Activated CD4-positive, CD25-positive, alpha-beta regulatory T cell treated with anti-CD3 and anti-CD28 coated beads, Interleukin-2, amount 50 U/mL, for 16 hours (primary cell): ENCODE measurements at places on chromosomes 16 and 17.

DNA sequence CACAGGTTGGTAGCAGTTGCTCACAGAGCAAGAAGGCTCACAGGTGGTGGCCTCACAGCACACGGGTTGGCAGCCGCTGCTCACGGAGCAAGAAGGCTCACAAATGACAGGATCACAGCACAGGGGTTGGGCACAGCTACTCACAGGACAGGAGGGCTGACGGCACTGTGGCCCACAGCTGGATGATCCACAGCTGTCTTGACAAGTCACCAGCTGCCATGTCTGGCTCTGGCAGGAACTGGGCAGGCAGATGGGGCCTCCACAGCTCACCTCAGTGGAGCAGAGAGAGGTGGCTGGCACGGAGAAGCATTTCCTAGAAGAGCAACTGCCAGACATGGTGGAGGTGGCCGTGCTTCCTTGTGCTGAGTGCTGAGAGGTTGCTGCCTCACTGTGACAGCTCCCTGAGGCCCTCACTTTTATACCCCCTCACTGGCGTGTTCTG is at the start of gene KRTAP16-1:
KRTAP16-1 (minus strand) TSS at position 392 of the 442 bp plus-strand sequence; CDS start at position 336, 56 bp downstream.
- DNase-seq, result peak; percentile 11

DNA sequence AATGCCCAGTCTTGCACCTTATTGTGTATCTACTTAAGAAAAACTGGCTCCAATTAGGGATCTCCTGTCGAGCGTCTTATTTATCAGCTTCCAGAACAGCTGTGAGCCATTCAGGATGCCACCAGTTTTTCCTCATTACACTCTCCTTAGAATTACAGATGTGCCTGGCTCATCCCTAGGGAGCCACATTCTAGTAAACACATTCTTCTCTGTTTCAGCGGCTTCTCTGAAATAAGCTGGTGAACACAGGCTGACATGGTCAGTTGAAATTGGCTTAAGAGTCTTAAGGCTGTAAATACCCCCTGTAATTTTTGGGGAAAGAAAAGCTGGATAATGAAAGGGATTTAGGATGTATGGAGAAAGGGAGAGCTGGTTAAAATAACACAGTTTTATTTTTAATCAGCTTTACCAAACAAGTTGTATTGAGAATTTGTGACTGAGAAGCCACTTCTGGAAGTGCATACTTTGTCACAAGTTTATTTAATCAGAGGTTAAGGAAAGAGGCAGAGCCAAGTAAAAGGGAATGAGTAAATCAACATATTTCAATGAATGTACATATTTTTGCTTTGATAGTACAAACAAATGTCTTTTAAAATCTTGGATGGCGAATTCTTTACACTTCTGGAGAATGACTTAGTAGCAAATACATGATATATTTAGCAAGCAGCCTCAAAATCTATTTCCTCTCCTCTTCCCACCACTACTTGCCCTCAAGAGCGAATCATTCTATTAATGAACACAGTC is 562.0 kb upstream of the GOT2 start:
- DNase-seq, result no peak

- no peak for DNase-seq
Observed at GRCh38 chr17:2892305-2892971, 96.2 kb downstream of the RAP1GAP2 start.

DNA sequence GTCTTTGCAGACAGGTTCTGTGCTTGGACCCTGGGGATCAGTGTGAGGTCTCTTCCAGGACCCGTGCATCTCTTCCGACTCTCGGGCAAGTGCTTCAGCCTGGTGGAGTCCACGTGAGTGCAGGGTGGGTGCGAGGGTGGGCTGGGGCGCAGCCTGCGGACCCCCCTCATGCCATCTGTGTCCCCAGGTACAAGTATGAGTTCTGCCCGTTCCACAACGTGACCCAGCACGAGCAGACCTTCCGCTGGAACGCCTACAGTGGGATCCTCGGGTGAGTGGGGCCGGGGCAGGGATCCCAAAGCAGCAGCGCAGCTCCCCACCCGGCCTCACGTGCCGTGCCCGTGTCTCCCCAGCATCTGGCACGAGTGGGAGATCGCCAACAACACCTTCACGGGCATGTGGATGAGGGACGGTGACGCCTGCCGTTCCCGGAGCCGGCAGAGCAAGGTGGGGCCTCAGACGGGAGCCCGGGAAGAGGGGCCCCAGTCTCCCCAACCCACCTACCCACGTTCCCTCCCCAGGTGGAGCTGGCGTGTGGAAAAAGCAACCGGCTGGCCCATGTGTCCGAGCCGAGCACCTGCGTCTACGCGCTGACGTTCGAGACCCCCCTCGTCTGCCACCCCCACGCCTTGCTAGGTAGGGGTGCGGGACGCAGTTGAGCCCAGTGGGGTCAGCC is 10.1 kb downstream of the GNPTG start:
- no peak for DNase-seq

GRCh38 chr17:50620237-50620636 is 14.4 kb upstream of the ABCC3 start:
- DNase-seq, result no peak

DNA sequence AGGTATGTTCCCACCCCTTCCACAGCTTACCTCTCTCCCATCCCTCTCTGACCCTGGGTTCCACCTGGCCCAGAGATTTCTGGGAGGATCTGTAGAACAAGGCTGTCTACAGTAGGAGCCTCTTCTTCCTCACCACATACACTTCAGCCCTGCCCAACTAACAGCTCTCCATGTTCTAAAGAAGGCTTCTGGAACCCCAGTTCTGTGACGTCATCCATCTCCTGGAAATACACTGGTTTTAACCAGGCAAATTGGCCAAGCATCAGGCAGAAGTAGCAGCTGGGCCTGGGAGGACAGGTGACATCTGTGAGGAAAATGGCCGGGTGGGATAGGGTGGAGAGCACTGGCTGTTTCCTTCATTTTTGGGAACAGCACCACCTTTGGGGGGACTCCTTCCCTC is at the start of gene LYZL6:
LYZL6 (minus strand) TSS at position 177 of the 400 bp plus-strand sequence. CDS start 4,357 bp downstream, outside the sequence.
- DNase-seq, result no peak

- DNase-seq, result no peak
Observed at GRCh38 chr17:79844869-79845600, 5.8 kb upstream of the CBX4 start.

- no peak for DNase-seq
Observed at GRCh38 chr17:67258821-67259468, 13.9 kb upstream of the HELZ start.

- DNase-seq, result no peak
Observed at GRCh38 chr16:22678311-22678710, 135.7 kb upstream of the HS3ST2 start.

DNA sequence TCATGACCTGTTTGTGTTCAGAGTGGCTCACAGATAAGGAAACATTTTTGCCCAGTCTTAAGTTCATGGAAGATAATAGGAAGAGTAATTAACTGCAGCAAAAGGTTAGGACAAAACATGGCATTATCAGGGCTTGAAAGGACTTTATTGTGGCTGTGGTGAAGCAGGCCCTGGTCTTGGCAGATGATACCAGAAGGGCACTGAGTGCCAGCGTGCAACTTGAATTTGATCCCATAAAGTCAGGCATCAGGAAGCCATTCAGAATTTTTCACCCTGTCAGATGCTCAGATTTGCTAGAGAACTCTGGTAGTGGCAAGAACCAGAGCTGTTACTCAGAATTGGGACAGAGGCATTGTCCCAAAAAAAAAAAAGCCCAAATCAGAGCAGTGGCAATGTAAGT is 11.2 kb upstream of the COG7 start:
- DNase-seq, result no peak

DNA sequence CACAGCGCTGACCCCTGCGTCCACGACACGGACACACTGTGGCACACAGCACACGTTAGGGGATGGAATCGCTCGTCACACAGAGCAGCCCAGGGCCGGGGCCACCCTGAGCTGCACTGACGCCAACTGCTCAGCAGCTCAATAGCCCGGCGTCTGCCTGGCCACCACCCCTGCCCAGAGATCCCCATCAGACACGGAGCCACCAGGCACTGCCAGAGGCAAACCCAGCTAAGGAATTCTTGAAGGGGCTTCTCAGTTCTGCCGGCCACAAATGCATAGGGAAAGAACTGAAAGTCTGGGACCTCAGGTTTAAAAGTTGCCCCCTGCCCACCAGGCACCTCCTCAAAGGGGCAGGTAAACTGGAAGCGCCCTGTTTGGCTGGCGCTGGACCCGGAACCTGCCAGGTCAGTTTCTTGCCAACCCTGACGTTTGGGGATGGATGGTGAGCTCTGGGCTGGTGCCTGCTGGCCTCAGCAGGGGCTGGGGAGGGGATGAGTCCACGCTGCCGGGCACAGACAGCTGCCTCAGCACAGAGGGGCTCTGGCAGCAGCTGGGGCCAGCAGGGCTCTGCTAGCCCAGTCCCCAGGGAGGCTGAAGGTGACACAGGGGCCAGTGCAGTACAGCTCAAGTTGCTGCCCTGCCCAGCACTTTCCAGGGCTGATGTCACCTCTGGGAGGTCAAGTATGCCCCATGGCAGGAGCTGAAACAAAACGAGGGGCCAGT is 33.2 kb downstream of the TIMM22 start:
- DNase-seq, result no peak

GRCh38 chr17:64128787-64129514 is 993 bp downstream of the ERN1 start:
- DNase-seq, result no peak

DNA sequence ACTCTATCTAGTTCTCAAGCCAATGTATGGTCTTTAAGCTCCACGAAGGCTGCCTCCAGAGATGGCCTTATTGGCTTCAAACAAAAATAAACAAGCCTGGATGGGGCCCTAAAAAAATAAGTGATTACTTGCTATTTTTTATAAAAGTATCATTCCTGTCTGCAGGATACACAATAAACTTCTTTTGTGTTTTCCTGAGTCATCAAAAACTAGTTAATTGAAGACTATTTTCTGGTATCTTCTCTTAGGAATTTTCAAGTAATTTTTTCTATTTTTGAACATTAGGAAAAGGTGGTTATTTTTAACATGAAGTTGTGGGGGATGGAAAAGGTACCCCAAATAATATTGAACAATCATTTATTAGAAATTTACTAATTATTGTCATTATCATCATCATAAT is 213.1 kb upstream of the DYNLRB2 start:
- DNase-seq, result no peak

- no peak for DNase-seq
Observed at GRCh38 chr16:2429771-2430663, 770 bp downstream of the CCNF start.

GRCh38 chr17:38861399-38861843 is 7.9 kb upstream of the RPL23 start:
- no peak for DNase-seq

GRCh38 chr17:9363440-9364350 is 211.9 kb downstream of the STX8 start:
- DNase-seq, result no peak

GRCh38 chr17:17304521-17304985 is 1.4 kb downstream of the NT5M start:
- DNase-seq, result no peak

DNA sequence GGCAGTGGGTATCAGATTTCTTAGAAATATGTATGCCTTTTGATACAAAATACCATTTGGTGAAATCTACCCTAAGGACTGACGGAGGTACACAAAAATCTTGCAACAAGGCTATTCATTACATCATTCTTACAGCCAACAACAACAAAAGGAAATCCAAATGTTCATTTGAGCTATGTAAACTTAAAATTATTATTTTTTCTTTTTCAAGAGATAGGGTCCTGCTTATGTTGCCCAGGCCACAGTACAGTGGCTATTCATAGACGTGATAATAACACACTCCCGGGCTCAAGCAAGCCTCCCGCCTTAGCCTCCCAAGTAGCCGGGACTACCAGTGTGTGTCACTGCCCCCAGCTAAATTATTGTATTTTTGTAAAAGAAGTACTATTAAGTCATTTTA is 9.0 kb downstream of the SRR start:
- DNase-seq, result no peak

- no peak for DNase-seq
Observed at GRCh38 chr16:55214412-55214811, 109.6 kb upstream of the IRX6 start.

- DNase-seq, result no peak
Observed at GRCh38 chr17:57142925-57143324, 57.9 kb downstream of the AKAP1 start.

DNA sequence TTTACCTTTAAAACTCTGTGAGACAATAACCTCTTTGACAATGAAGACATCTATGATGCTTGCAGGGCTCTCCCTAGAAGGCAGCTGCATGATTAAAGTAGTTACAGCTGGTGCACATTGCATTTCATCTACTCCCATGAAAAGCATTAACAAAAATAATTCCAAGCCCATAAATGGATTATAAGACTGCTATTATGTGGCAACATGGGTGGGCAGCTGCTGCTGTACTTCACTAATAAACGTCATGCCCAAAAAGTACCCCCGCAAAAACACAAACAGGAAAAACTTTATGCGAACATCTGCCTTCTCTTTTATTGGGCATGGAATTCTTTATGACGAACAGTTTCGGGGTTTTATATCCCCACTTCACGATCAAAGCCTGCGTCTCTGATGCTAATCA is 224.9 kb downstream of the CA10 start:
- no peak for DNase-seq

DNA sequence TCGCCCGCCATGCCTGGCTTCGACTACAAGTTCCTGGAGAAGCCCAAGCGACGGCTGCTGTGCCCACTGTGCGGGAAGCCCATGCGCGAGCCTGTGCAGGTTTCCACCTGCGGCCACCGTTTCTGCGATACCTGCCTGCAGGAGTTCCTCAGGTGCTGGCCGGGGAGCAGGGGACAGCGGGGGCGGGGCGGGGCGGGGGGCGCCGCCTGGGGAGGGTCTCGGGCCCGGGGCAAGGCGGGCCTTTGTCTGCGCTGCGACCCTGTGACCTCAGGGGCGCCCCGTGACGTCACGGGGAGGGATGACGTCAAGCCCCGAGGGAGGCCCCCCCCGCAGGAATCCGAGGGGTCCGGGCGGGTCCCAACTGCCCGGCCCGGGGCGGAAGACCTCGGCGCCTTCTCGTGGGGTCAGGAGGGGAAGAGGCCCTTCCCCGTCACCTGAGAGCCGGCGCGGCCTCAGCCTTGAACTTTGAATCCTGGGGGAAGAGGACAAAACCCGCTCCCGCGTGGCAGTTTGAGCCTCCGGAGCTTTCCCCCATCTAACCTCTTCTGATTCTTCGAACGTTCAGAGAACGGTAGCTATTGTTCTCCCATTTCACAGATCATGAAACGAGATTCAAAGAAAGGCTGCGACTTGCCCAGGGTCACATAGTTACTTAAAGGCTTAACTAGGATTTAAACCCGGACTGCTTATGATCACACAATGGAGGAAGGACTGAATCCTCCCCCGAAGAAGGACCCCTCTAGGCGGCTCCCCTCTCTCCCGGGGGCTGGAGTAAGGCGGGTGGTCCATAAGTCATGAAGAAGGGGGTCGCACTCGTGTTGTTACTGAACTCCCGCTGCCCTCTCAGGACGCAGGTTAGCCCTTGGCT is 527 bp downstream of the TRAF4 start:
- DNase-seq, result peak; percentile 52

DNA sequence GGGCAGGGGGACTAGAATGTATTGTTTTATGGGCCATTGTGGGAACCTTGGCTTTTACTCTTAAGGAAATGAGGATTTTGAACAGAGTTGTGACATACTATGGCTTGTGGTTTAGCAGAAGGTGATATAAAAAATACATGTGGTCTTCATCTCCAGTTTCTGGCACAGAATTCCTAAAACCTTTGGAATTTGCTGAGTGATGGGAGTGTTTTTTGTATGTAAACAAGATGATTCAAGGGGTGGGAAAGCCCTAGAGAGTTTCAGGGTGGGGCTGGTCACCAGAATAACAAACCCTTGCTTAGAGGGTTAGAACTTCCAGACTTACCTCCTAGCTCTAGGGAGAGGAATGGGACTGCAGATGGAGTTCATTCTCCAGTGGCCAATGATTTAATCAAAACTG is 316.1 kb downstream of the PHKB start:
- no peak for DNase-seq
